ENCODE measurements at places on chromosomes 2 and 18.
A peak's percentile ranks its signal among the peaks of the same experiment; 100 is the strongest.

DNA sequence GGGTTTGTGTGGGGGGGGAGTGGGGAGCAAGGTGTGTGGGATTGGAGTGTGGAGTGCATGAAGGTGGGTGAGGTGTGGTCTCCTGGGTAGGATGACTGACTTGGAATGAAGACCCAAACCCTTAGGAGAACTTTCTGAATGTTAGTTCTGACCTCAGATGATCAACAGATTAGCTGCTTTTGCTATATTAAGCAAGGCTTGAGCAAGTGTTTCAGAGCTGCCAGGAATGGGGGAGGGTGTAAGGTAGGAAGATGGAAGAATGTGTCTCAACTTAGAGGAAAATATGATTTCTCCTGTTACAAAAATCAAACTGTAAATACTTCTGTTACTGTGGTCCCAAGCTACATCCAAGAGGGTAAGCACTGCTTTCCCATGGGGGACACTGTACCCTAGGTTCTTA lies 273.6 kb downstream of the TGIF1 start:
- DNase-seq: no peak

GRCh38 chr2:162261032-162261945 lies 18.0 kb upstream of the FAP start:
- no peak for DNase-seq

DNA sequence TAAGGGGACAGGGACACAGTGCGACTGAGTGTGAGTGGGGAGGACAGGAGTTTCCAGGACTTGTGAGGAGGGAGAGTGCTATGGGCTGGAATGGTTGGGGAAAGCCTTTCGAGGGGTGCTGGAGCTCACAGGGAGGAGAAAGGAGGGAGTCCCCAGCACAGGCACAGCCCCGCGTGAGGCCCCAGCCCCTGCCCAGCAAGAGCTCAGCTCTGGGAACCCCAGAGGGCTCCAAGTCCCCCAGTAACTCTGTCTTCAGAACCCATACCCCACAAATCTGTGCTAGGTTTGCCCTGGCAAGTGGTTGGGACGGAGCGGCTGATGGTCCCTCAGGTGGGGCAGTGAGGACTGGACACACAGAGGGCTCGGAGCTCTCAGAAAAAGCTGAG lies 75.4 kb downstream of the SFXN5 start:
- no peak for DNase-seq

DNA sequence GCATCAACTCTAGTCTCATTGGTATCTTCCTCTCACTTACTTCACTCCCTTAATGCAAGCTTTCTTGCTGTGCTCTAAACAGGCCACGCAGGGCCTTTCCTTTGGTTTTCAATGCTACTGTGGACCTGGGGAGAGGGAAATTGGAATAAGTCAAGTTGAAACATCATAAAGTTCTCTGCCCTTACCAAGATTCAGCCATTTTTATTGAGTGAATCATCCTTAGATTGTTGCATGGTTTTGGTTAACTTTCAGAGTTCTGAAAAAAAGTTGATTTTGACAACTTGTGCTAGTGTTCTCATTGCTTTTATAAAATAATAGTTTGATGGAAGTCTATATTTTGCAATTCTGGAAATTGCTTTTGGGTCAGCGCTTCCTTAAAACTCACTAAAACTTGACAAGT lies 852.8 kb upstream of the ACVR2A start:
- DNase-seq: no peak

DNA sequence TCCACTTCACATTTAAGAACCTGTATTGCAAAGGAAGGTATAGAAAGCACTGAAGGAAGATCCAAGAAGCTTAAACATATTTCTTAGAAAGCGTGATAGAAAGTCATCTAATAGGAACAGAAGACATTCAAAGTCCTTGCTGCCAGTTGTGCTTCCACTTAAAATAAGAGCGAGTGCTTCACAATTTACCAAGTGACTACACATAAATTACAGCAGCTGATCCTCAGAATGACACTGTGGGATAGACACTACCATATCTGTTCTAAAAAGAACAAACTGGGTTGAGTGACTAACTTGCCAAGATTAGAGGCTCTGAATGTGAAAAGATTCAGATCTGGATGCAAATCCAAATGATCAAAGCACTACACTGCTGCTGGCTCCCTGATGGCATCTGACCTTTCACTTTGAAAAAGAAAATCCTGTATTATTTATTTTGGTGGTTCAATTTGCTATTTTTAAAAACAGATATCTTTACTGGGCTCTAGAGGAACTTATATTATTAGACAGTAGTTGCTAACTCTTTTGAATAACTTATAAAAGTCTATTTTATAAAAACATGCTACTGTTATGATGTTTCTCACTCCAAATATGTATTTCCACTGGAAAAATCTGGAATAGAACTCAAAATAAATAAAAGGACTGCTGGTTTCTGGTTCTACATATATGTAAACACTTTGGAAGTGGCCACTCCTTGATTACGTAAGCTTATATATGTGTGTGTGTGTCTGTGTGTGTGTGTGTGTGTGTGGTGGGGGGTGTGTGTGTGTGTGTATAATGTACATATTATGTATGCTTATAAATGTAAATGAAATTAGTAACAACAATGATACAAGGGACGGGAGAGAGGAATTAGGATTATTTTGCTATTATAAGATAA lies 57.4 kb downstream of the KIDINS220 start:
- no peak for DNase-seq

GRCh38 chr18:50097702-50098101 lies 97.2 kb downstream of the MYO5B start:
- no peak for DNase-seq

DNA sequence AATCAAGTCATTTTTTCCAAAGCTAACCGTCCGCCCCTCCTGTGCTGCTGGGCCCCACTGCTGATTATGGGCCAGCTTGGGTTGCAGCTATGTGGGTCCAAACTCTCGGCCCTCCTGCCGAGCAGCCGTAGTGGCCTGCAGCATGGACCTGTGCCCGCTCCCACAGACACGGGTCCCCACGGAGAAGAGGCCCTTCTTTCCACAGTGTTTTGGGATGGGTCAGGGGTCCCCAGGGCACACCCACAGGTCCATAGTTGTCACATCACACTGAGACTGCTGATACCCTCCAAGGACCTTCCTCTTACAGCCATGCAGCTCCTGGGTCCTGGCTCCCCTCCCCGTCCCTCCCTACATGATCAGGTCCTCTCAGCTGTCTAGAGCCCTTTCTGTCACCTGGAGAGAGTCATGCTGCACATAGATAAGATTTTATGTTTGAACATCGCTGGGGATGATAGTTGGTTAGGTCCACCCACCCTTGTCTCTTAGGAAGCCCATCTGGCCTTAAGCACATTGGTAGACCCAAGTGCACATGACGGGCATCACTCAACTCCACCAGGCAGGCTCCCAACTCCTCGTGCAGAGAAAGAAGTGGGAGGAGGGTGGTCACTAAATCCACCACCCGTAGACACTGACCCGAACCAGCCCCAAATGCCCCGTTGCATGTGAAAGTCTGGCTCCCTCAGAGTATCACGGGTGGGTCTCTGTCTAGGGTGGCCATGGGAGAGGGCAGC lies 17.5 kb downstream of the GPR55 start:
- DNase-seq: no peak

- no peak for DNase-seq
These were observed 60.3 kb upstream of the TTC21B start for GRCh38 chr2:166013878-166014277.

GRCh38 chr2:9488583-9489547 lies 14.5 kb downstream of the IAH1 start:
- DNase-seq: no peak

DNA sequence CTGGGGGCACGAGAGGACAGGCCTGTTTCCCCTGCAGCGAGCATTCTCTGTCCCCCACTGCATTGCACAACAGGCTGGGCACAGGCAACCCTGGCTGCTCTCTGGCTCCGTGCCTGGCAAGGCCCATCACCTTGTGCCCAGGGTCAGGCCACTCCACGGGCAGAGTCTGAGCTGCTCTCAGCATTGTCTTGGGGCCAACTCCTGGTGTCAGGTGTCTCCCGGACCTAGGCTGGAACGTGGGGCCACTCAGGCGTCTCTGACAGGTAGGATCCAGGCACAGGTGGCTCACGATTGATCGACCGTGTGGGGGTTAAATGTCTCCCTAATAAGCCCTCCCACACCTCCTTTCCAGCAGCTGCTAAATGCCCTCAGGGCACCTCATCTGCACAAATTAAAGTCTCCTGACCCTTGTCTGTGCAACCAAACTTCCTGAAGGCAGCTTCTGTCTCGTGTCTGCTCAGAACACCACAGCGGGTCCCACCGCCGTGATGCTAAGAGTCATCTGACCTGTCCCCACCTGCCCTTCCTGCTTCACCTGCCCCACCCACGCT lies 66.6 kb upstream of the GPC1 start:
- no peak for DNase-seq

DNA sequence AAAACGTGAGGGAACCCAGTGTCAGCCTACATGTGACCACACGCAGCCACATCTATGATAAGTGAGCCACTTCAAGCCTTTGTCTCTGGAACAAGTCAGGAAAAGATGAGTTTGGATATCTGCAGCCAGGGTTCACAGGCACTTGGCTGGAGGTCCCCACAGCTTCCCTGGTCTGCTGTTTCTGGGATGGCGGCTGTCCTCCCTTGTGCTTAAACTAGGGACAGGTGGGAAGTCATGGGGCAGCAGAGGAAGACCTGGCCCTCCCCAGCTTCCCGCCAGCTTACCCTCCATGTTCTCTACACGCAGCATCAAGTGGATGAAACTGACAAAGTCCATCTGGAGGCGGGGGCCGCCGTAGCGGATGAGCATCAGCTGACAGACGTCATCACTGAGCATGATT lies 38.5 kb upstream of the GALNT14 start:
- DNase-seq: no peak

GRCh38 chr18:35182151-35182550 lies 58.7 kb upstream of the ZNF397 start:
- no peak for DNase-seq

- DNase-seq: no peak
These were observed 115.3 kb upstream of the ITGB6 start for GRCh38 chr2:160315337-160315736.

DNA sequence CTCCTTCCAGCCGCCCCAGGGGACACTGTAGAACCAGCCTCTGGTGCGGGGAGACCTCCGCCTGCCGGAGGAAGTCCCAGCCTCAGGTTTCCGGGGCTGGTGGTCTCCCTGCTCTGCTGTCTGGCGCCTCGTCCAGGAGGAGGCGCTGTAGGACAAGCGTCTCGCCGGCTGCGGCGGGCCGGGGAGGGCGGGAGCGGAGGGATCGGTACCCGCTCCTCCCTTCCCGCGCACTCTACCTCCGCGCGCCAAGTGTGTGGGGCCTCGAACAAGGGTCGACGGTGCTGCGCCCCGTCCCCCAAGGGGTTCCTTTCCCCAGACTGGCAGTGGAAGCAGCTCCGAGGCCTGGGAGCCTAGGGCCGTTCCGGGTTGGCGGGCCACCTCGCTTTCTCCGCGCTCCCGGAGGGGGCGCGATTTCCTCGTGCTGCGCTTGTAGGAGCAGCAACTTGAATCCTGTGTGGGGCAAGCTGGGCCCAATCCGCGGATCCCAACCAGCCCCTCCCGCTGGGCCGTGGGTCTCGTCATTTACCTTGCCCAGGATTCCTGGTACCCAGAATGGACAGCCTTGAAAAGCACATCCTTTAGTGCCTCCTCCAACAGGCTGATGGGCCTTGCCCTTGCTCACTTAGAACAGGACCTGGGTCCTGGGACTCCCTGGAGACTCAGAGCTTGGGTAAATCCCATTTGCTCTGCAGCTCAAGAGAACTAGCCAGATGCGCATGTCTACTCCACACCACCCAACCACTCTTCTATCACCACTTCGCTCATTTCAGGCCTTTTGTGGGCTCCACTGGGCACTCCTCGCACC lies 10.6 kb upstream of the HOXD4 start:
- DNase-seq: peak; percentile 56

All from stimulated activated CD8-positive, alpha-beta memory T cell treated with anti-CD3 and anti-CD28 coated beads, Interleukin-15, amount 100 ng/mL, for 48 hours (primary cell).